Tibial artery (tissue), 4 donors: ENCODE measurements at places on chromosomes 13 and 19.

DNA sequence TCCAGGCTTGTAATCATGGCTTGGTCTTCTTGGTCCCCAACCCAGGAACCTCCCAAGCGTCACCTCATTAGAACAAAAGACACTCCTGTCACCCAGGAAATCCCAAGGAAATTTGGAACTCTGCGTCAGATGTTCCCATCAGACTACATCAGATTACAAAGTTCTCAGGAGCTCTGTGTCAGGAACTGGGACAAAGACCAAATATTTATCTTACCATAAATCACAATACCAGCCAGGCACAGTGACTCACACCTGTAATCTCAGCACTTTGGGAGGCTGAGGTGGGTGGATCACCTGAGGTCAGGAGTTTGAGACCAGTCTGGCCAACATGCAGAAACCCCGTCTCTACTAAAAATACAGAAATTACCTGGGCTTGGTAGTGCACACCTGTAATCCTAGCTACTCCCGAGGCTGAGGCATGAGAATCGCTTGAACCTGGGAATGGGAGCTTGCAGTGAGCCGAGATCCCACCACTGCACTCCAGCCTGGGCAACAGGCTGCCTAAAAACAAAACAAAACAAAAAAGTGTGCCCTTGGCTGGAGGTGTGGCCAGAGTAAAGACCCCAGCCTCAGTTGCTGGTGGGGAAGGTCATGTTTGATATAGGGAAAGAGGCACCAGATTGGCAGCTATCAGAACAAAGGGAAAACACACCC is 16.7 kb upstream of the CCDC124 start:
- DNase-seq, result no peak

- no peak for DNase-seq
Measured at GRCh38 chr19:15622991-15623390, 8.0 kb downstream of the CYP4F8 start.

GRCh38 chr13:55000844-55001243 is 1972.2 kb downstream of the OLFM4 start:
- no peak for DNase-seq

DNA sequence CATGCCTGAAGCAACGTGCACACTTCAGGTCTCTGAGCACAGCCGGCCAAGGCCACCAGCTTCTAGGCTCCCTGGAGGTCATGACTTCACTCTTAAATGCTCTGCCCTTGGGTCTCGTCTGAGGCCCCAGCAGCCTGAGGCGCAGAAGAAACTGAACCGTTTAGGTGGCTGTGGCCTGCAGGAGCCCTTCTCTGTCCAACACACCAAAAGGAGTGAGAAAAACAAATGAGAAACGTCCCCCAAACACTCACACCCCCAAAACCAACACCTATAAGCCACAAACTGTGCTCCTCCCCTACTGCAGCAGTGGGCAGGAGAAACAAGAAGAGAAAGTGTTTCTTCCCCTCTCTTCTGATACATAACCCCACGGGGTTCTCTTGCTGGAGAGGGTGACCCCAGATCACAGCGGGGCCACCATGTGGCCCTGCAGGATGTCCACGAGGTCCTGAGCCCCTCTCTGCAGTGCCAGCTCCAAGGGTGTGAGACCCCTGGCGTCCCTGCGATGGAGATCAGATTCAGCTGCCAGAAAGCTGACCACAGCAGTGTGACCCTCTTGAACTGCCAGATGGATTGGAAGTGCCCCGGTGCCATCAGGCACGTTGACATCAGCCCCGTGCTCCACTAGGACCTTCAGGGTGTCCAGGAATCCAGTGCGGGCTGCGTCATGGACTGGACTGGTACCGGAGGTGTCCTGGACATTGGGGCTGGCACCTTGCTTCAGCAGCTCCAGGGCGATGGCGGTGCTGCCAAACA is 1.0 kb upstream of the KRI1 start:
- DNase-seq, result no peak

GRCh38 chr19:32480321-32480720 is 74.8 kb downstream of the DPY19L3 start:
- no peak for DNase-seq

DNA sequence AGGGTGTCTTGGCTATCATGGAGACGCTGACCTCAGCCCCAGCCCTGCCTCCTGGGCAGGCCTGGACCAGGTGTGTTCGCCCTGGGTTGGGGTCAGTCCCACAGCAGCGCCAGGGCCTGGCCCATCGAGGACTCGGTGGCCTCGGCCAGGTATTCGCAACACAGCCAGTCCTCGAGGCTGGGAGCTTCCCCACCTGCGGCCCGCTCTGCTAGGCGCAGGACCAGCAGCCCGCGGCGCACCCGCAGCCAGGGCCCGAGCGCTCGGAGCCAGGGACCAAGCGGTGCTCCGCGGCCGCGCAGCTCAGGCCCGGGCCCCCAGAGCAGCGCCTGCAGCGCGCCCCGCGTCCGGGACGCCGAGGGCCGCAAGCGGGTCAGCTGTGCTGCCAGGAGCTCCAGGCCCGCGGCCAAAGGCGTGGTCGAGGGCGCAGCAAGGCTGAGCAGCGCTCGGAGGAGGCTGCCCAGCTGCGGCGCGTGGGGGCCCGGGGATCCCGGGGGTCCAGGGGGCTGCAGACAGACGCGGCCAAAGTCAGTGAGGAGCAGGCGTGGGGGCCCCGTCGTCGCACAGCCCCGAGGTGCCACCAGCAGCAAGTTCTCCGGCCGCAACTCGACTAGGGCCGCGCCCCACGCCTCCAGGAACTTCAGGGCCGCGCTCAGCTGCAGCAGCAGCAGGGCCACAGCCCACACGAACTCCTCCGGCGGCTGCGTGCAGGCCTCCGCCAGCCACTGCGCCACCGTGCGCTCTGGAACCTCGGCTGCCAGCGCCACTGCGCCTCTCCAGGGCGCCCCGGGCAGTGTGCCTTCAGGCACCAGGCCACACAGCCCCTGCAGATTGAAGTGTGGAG is 6.2 kb downstream of the PEAK3 start:
- no peak for DNase-seq

- no peak for DNase-seq
Measured at GRCh38 chr19:39390451-39390750, 505 bp downstream of the PAF1 start.

DNA sequence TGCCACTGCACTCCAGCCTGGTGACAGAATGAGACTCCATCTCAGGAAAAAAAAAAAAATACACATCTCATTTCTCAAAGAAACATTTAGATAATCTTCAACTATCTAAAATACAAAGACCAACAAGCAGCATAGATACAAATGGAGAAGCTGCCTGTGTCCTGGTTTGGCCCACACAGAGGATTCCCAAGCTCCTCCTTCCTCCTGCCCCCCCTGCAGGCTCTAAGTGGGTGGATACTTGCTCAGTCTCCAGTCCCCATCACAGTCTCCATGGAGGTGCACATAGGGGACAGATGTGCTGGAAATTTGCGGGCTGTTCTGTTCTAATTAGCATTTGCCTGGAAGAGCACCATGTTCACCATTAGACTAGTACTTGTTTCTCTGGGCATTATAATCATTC is 59.9 kb downstream of the ABCC4 start:
- DNase-seq, result no peak

GRCh38 chr13:107807306-107808073 is 407.8 kb downstream of the LIG4 start:
- no peak for DNase-seq
